ENCODE measurements at places on chromosomes 16 and 17.

- no peak for DNase-seq
These were observed 3.0 kb downstream of the ALDH3A1 start for GRCh38 chr17:19744922-19745757.

DNA sequence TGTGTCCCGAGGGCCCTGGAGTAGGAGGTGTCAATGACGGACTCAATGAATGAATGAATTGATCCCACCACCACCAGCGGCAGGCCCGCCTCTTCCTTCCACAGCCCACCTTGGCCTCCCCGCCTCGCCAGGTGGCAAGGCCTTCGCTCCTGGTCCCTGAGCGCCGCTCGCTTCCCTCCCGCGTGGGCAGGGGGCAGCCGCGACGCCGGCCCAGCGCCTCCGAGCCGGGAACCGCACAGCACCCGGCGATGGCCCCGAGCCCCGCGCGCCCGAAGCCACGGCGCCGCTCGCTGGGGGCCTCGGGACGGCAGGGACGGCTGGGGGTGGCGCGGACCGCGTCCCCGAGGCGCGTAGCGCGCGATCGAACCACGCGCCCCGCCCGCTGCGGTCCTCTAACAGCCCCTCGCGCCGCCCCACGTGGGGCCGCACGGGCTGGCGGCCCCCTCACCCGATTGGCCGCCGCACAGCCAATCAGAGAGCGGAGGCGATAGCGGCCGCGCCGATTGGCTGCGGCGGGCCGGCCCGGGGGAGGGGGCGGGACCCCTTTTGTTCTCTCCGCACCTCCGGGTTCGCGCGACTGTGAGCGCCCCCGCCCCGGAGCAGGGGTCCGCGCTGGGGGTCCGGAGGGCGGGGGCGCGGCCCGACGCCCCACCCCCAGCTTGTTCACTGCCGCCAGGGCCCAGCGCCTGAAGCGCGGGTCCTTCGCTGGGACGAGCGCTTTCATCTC is 31.4 kb downstream of the ACTG1 start:
- DNase-seq = no peak

GRCh38 chr17:28112181-28112580 is 69.7 kb downstream of the NLK start:
- no peak for DNase-seq

GRCh38 chr17:14918540-14918939 is 346.6 kb downstream of the PMP22 start:
- DNase-seq = no peak

GRCh38 chr16:2587891-2588565 is 50.2 kb downstream of the PDPK1 start:
- no peak for DNase-seq

- DNase-seq = no peak
These were observed 241.7 kb downstream of the SOX9 start for GRCh38 chr17:72362376-72363088.

- DNase-seq = no peak
These were observed 1.1 kb downstream of the ARL6IP1 start for GRCh38 chr16:18800293-18800692.

DNA sequence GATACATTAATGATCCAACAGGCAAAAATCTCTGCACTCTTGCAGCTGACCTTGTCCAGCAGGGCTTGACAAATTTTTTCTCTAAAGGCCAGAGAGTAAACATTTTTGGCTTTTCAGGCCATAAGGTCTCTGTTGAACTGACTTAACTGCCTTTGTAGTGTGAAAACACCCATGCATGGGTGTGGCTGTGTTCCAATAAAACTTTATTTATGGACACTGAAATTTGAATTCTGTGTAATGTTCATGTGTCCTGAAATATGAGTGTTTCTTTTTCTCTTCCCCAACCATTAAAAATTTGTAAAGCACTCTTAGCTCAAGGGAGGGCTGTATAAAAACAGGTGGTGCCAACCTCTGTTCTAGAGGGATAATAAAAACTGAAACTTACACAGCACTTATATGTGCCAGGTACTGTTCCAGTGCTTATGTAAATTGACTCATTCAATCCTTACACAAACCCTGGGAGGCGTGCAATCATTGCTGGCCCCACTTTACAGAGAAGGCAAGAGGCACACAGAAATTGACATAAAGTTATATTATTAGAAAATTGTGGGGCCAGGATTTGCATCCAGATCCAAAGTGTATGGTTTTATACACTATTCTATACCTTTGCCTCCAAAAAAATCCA is 18.8 kb upstream of the ZNF423 start:
- no peak for DNase-seq

- no peak for DNase-seq
These were observed 236.4 kb upstream of the AXIN2 start for GRCh38 chr17:65797809-65798208.

GRCh38 chr16:25219070-25219737 is 2.5 kb downstream of the AQP8 start:
- no peak for DNase-seq

- no peak for DNase-seq
These were observed 97.9 kb downstream of the IRF8 start for GRCh38 chr16:85996843-85997242.

GRCh38 chr17:2943981-2944380 is 119.4 kb downstream of the OR1D5 start:
- DNase-seq = no peak

DNA sequence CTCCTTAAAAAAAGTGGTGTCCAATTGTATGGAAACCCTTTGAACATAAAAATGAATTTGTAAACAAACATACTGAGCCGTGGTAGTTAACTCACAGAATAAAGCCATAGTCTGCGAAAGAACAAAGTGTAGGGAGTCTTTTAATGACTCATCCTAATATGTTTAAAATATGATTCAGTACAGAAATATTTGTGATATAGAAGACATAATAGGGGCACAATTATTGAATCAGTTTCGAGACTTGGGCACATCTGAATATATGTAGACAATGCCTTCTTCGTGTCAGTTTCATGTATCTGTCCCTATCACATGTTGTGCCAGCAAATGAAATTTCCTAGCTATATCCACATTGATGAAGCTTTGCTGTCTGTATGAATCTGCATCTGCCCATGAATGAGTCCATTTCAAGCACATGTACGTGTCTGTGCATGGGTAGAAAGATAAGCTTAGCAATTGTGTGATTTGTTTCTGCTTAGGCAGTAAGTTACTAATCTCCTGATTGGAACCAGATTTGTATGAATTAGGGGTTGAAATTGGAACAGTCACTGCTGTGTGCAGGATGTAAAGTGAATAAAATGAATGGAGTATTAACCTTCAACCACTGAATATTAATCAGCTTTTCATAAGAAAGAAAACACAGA is 112.5 kb upstream of the SOX9 start:
- no peak for DNase-seq

- no peak for DNase-seq
These were observed 274.6 kb downstream of the HS3ST3B1 start for GRCh38 chr17:14575471-14575953.

DNA sequence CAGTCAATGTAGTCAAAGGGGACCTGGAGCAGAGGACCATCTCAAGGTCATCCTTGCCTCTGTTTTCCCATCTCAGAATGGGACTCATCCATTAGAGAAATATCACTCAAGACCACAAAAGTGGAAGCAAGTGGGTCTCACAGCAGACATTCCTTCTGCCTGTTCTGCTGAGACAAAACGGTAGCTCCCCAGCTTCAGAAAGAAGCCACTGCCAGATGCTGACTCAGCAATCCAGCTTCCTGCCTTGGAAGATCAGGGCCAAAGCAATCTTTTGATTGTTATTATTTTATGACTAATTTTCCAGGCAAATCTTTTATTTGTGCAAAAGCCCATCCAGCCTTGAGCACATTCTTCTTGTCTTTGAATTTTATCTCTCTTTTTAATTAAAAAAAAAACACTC is 86.8 kb downstream of the CCT6B start:
- DNase-seq = no peak

GRCh38 chr16:67458121-67458641 is 22.8 kb downstream of the ATP6V0D1 start:
- no peak for DNase-seq

GRCh38 chr17:38620551-38621277 is 15.0 kb upstream of the SRCIN1 start:
- DNase-seq = no peak

DNA sequence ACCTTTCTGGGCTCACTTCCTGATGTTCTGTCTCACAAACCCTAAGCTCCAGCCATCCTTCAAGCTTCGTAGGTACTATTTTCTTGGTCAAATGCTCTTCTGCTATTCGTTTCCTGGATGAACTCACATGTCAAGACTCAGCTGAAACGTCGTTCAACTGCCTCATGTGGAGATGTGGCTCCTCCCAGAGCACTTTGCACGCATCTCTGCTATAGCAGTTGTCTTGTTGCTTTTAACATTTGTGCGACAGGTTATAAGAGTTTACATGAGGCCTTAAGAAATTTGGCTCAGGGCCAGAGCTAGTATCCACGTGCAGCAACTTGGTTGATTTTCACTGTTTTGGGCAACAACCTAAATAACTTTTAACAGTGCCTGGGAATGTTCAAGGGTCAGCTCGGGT is 2.8 kb upstream of the KRT40 start:
- DNase-seq = no peak

- DNase-seq = peak; percentile 93
These were observed 23.0 kb upstream of the CDR2 start for GRCh38 chr16:22397464-22397863.

GRCh38 chr16:25371342-25371741 is 113.7 kb upstream of the ZKSCAN2 start:
- DNase-seq = no peak

- DNase-seq = no peak
These were observed 758.4 kb downstream of the CDH8 start for GRCh38 chr16:61277849-61278248.

GRCh38 chr17:11264183-11264871 is 23.3 kb downstream of the SHISA6 start:
- no peak for DNase-seq

GRCh38 chr16:46801428-46802049 is 29.4 kb downstream of the C16orf87 start:
- DNase-seq = no peak

- DNase-seq = no peak
These were observed 3.5 kb downstream of the KRT10 start for GRCh38 chr17:40818733-40819527.

GRCh38 chr16:2429034-2429770 is at the start of gene CCNF:
CCNF (plus strand) TSS chr16:2429447; CDS start chr16:2429482, 35 bp downstream.
- peak; percentile 56 for DNase-seq

- DNase-seq = no peak
These were observed 120.9 kb downstream of the PRKCA start for GRCh38 chr17:66423056-66423955.

GRCh38 chr17:58344047-58344790 is 7.8 kb downstream of the SUPT4H1 start:
- no peak for DNase-seq

GRCh38 chr16:15650698-15651171 is 690 bp downstream of the NDE1 start:
- DNase-seq = no peak

- no peak for DNase-seq
These were observed at the start of gene SEC14L1 for GRCh38 chr17:77140878-77141767. SEC14L1 (plus strand) TSS chr17:77140969; CDS start chr17:77143597, 2,628 bp downstream.

DNA sequence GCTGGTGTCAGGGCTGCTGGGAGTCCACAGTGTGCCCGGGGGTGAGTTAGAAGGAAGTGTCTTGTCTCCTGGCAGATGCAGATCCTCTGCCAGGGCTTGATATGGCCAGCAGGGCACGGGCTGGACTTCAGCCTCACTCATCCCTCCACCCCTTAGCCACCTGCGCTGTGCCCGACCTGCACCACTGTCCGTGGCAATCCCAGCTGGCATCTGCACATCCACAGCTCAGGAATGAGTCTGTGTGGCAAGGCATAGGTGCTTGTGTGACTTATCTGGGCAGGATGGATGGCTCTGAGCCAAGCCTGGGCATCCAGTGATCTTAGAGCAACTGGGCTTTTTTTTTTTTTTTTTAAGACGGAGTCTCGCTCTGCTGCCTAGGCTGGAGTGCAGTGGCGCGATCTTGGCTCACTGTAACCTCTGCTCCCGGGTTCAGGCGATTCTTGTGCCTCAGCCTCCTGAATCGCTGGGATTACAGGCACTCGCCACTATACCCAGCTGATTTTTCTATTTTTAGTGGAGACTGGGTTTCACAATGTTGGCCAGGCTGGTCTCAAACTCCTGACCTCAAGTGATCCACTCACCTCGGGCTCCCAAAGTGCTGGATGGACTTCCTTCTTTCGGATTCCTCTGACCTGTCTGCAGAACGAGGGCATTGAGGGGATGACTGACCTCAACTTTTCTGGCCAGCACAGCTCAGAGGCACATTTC is 22.5 kb upstream of the CACNG1 start:
- DNase-seq = no peak
